ENCODE measurements at places on chromosomes 16 and 17.

GRCh38 chr16:29734786-29735185 lies 11.0 kb downstream of the C16orf54 start:
- DNase-seq: no peak

DNA sequence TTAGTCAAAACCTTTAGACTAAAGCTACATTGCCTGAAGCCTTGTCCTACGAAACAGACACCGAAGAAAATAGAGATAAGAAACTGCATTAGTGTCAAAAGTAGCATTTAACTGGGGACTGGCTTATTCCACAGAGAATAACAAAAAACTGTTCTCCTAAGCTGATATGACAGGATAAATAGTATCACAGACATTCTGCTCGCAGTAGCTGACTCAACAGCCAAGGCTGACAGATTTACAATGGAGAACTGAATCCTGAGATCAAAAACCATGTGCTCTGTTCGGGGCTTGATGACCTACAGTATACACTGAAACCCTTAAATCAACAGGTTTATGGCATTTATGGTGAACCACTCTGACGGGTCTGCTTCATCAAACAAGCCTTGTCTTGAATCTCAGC lies 25.5 kb downstream of the ADAMTS18 start:
- no peak for DNase-seq

- no peak for DNase-seq
Observed at GRCh38 chr16:85273293-85273692, 161.0 kb upstream of the CIBAR2 start.

GRCh38 chr16:8675183-8676159 lies 1.1 kb downstream of the ABAT start:
- DNase-seq: no peak

DNA sequence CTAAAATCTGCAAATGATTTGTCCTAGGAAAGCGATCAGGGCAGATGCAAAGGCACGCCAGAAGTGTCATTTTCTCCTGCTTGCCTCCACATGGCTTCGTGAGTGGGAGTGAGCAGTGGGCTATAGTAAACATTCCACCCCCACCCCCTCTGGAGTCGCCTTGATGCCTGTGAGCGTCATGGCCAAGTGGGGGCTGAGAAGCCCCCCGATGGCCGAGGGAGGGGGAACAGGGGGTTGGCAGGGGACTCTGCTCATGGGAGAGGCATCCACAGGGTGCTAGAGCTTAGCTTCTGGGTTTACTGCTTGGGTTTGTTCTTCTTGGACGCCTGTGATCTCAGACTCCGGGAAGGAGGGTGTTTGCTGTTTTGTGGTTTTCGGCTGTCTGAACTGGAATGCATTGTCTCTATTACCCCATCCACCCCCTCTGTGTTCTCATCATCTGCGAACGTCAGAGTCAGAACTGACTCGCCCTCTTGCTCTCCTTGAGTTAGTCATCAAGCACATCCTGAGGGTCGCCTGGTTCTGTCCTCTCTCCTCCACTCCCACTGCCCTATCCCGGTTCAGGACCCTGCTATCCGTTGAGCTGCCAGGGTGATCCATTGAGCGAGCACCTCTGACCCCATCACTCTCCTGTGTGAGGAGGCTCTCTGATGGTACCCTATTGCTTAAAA lies 15.4 kb downstream of the TNS4 start:
- DNase-seq: peak; percentile 6

GRCh38 chr17:75813081-75814020 lies 28.7 kb downstream of the UNK start:
- no peak for DNase-seq

GRCh38 chr16:62760398-62760797 lies 724.2 kb upstream of the CDH8 start:
- no peak for DNase-seq

DNA sequence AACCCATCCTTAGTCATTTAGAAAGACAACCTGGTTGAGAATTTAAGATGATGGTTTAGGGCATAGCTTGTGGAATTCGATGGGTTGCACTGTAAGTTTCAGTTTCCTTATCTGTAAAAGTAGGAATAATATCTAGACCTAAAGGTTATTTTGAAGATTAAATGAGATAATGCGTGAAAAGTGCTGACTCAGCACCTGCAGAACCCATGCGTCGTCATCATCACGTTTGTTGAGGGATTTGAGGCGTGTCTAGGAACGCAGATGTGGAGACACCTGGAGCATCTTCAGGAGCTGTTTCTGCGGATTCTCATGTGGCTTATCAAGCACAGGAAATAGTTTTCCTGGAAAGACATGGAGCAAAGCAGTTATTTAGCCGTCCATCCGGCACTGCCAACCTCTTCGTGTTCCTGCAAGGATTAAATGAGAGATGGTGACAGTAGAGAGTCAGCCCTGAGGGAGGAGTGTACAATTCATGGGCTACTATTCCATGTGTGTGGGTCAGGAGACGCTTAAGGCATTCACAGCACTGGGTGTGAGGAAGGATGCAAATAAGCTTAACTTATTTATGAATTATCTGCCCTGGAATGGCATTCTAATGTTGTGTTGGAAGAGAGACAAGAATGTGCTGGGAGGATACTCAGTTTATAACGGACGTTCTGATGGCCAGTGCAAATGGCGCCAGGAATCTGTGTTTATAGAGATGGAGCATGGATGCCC lies 536.1 kb downstream of the MAF start:
- no peak for DNase-seq

GRCh38 chr17:34001246-34001645 lies 253.8 kb upstream of the CCL2 start:
- no peak for DNase-seq

- no peak for DNase-seq
Observed at GRCh38 chr16:68839831-68840230, 3.5 kb upstream of the TANGO6 start.

- DNase-seq: no peak
Observed at GRCh38 chr17:20128036-20128667, 119.0 kb downstream of the SPECC1 start.

GRCh38 chr16:29816694-29817441 lies 916 bp downstream of the PAGR1 start:
- no peak for DNase-seq

- DNase-seq: no peak
Observed at GRCh38 chr17:48426019-48426665, 3.9 kb downstream of the SKAP1 start.

DNA sequence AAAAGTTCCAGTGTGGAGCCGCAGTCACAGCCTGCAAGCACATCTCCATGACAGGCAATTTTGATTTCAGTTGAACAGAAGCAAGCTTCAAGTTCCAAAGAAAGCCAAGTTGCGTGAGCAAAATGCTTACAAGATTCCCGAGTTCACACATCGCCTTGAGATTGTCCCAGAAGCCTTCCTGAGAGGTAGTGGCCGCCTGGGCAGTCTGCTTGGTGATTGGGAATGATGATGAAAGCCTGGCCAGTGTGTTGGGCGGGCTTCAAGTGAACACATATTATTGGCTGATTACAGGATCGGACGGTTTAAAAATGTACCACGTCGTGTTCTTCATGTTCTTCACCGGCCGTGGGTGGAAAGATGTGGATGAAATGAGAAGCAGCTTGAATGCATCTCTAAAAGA lies 185.5 kb downstream of the FOXL1 start:
- no peak for DNase-seq

DNA sequence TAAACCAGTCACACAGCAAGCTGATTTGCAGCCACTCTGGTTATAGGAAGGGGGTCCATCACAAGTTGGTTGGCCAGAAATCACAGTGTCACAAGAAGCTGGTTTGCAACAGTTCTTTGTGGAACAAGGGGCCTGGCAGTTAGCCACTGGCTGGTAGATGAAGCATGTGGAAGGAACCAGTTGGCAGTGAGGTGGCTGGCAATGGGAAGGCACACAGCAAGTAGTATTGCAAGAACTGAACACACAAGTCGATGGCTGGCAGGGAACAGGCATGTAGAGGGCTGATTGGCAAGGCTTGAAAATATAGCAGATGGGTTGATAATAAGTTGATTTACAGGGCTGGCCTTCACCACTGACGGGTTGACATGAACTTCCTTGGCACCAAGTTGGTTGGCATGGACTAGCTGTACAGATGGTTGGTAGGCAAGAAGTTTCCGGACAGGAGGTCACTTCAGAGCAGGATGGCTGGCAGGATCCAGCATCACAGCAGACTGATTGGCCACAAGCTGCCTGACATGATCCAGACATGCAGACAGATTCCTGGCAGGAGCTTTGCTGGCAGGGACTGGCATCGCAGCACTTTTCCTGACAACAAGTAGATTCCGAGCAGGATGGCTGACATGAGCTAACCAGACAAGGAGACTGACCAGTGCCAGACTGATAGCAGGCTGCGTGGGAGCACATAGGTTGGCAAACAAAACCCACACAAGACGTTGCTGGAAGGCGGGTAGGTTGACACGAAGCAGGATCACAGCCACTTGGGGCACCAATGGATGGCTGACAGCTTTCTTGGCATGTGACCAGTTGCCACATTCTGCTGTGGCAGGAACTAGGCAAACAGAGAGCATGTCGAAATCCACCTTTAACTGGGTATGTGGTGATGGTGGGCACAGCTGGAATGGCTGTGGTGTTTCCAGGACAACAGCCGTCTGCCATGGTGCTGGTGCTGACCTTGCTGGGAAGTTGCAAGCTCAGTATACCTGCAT lies at the start of gene KRTAP29-1:
TSS of gene KRTAP29-1 (minus strand) at position 936 of the 986 bp plus-strand sequence. CDS start at position 936, 0 bp downstream.
- DNase-seq: no peak

DNA sequence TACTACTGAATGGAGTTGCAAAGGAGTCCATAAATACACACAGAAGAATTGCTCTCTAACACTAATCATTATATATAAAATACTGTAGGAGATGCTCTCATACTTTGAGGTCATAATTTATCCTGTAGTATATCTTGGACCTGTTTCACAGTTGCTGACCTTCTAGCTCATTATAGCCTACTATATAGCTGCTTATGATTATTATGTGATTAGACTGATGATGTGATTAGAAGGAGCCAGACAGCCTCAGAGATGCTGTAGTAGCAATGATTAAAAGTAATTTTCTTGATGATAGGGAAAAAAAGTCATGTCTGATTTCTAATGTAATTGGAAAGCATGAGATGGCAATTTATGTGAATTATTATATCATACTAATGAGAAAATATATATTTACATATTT lies 455.7 kb downstream of the CNTNAP4 start:
- DNase-seq: no peak

DNA sequence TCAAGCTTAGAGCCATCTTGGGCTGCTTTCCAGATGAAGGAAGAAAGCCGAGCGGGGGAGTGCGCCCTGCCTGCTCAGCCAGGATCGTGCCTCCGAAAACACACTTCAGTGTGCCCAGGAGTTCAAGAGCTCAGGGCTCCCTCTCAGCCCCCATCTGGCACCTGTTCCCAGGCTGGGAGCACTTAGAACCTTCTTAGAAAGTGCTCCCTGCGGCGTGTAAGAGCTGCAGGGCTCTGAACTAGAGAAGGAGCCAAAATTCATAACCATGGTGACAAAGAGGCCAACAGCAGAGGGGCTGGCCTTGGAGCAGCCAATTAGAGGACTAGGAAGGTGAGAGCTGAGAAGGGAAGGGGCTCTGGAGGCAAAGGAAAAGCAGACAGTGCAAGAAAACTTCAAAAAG lies 59.0 kb upstream of the TNRC6C start:
- peak; percentile 16 for DNase-seq

DNA sequence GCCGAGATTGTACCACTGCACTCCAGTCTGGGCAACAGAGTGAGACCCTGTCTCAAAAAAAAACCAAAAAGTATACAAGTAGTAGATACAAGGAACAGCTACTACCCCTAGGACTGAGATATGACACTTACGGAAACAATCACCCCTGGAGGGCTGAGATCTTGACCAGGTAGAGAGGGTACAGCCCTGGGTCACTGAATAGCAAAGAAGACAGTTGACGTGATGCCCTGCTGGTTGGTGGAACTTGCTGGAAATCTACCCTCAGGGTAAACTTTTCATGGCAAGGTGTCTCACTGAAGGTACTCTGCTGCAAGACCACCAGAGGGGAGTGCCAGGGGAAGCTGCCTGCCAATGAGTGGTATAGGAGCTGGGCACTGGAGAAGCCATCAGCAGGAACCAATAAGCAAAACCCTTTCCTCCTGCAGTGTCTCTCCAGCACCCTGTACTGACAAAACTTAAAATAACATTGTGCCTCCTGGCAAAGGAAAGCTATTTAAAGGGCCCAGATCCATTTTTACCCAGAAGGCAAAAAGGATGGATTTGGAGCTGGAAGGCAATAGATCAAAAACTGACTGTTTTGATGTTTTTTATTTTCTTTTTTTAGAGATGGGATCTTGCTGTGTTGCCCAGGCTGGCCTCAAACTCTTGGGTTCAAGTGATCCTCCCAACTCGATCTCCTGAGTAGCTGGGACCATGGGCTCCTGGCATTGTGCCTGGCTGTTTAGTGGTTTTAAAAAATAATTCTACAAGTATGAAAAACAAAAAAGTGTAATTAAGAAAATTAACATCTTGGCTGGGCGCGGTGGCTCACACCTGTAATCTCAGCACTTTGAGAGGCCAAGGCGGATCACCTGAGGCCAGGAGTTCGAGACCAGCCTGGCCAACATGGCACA lies 11.3 kb upstream of the PDXDC1 start:
- DNase-seq: no peak

GRCh38 chr17:81348097-81349055 lies 46.9 kb upstream of the BAHCC1 start:
- DNase-seq: no peak

- DNase-seq: no peak
Observed at GRCh38 chr17:45190503-45191255, 29.0 kb downstream of the HEXIM2 start.

- DNase-seq: no peak
Observed at GRCh38 chr16:28607116-28607623, 2.7 kb downstream of the SULT1A1 start.

GRCh38 chr17:70041061-70041460 lies 34.0 kb upstream of the KCNJ16 start:
- DNase-seq: no peak

GRCh38 chr17:2202996-2203575 lies 100.5 kb downstream of the SMG6 start:
- no peak for DNase-seq

GRCh38 chr17:75695830-75696271 lies 25.4 kb upstream of the ITGB4 start:
- no peak for DNase-seq

DNA sequence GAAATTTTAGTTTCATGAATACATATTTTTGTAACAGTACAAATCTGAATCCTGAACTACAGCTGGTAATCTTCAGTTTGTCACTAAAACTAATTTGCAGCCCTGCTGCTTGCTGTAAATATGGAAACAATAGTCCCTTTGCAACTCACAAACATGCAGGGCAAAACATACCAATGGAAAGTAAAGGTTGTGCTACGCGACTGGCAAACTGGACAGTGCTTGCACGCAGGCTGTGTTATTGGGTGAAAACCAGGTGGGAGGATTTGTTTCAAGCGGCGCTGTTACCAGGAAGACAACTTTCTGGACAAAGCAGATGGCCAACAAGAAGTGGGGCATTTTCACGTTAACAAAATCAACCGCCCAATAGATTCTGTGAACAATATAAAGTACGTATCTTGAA lies 93.5 kb downstream of the CDYL2 start:
- DNase-seq: no peak
